ENCODE measurements at places on chromosomes 12 and 14.

GRCh38 chr12:126926023-126926594 is 1340.9 kb upstream of the TMEM132C start:
- DNase-seq, result no peak

DNA sequence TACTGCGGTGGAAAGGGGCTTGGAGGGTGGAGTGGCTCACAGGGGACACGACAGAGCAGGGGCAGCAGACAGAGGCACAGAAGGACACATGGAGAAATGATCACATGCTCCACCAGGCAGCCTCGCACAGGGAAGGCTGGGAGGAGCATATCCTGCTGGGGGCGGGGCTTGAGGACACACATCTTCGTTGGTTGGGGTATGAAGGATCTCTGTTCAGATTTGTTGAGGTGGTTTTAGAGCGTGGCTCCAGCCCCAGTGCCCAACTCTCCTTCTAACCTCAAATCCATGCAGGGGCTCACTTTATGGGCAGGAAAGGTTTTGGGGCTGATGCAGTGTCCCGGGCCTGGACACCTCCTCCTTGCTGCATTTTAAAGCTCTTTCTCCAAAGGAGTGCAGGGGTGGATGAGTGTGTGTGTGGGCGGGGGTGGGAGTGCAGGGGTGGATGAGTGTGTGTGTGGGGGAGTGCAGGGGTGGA is 733 bp upstream of the P3H3 start:
- peak; percentile 22 for DNase-seq

GRCh38 chr14:93958567-93959238 is 17.7 kb downstream of the ASB2 start:
- no peak for DNase-seq

DNA sequence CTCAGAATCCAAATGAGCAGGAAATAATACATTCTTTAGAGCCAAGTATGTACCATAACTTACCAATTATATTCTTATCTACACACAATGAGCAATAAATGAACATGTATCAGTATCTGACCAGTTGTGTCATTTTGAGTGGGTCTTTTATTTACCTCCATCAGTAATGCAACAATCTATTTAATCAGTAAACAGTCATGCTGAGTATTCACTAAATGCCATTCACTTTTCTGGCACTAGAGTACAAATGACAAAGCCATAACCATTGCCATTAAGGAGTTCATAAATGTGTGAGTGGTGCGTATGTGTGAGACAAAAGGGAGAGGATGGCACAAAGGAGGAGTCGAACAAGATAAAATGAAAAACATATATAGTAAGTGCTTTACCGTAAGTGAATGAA is 1.5 kb upstream of the STRAP start:
- no peak for DNase-seq

DNA sequence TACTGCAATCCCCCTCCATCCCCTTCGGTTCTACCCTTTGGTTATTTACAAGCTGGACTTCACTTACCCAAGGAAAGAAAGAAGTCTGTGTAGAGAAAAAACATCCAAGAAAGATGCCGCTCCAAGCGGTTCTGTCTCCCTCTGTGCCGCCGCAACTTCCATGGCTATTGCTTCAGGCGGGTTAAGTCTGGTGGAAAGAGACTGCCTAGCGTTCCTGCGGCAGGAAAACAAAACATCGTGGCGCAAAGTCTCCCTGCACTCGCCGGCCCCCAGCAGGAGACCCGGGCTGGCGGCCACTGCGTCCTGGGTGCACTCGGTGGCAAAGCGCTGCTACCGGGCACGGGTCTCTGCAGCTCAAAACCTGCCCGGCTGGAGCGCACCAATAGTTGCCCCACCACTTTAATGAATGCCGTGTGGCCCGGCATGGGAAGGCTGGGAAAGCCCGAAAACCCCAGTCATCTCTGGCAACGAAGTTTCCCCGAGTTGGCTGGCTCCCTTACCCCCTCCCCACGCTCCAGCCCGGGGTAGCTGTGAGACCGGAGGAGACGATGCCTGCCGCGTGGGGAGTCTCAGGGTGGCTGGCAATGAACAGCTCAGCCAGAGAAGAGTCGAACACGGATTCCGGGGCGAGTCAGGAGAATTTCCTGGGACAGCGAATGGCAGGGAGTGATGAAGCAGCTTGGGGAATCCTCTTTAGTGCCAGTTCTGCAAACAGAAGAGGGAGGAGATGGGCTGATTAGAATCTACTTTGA is 3.5 kb upstream of the KCNK10 start:
- DNase-seq, result no peak

- DNase-seq, result no peak
These were observed 417.1 kb upstream of the CCDC196 start for GRCh38 chr14:66069036-66069435.

GRCh38 chr14:38174711-38175110 is 33.0 kb upstream of the SSTR1 start:
- no peak for DNase-seq

- DNase-seq, result no peak
These were observed 1.4 kb upstream of the MYH6 start for GRCh38 chr14:23409475-23409874.

DNA sequence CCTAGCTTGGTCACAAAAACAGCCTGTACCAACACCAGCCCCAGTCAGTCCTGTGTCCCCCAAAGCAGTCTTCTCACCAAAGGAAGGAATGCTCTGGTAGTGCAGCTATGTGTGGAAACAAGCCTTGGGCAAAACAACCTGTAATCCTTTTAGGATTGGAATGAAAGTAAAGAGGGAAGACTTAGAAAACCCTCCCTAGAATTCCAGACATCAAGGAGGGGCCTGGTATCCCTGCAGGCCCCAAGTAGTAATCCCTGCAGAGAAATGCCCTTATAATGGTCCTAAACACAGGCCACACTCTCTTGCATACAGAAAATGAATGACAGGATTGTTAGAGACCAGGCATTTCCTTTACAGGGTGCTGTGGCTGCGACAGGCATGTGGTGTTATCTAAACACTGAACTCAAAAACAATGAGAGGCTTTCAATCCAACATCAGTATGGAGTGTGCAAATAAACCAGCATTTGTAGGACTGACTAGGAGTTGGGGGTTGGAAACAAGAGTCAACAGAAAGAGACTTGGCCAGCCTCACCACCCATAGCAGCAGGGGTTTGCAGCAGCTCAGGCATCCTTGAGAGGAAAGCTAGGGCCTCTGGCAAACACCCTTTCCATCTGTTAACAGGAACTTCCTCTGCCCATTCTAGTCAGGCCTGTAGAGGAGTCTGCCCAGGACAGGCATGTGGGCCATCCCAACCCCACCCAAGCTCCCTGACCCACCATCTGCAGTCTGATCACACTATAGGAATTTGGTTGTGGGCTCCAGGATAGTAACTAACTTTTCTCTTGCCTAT is 59.1 kb downstream of the DCAF5 start:
- DNase-seq, result no peak

GRCh38 chr12:53500142-53500775 is 824 bp upstream of the TARBP2 start:
- no peak for DNase-seq

DNA sequence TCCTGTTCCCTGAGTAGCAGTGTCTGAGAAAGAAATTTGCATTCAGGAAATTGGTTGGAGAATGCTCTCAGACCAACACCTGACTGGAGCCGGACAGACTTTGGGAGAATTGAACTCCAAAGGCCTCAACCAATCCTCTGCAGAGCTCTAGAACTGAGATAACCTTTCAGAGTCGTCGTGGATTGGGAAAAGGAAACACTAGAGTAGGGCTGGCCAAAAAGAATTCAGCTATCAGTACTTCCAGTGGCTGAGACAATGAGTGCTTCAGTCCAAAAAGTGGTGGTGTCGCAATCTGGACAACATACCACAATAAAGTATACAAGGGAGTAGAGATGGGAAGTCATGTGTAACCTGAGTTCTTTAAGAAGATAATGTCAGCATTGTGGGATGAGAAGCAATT is 377.1 kb downstream of the SLC16A7 start:
- DNase-seq, result no peak

GRCh38 chr12:106115440-106115839 is 23.3 kb downstream of the NUAK1 start:
- DNase-seq, result no peak

GRCh38 chr14:100528962-100529560 is 58.2 kb downstream of the BEGAIN start:
- no peak for DNase-seq

DNA sequence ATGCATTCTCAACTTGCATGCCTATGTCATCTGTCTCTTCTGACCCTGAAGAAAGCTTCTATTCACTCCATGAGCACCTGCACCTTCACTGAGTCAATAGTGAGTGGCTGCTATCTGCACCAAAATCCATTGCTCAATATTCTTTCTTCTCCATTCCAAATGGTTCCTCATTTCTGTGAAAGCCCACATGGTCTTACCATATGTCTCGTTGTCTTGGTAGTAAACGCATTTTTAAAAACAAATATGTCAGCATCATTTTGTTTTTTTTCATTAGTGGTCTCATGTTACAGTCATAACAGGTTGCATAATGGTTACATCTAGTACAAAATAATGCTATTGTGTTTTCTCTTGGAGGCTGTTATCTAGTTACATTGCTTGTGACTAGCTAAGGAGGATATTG is 106.9 kb upstream of the CPM start:
- DNase-seq, result no peak

DNA sequence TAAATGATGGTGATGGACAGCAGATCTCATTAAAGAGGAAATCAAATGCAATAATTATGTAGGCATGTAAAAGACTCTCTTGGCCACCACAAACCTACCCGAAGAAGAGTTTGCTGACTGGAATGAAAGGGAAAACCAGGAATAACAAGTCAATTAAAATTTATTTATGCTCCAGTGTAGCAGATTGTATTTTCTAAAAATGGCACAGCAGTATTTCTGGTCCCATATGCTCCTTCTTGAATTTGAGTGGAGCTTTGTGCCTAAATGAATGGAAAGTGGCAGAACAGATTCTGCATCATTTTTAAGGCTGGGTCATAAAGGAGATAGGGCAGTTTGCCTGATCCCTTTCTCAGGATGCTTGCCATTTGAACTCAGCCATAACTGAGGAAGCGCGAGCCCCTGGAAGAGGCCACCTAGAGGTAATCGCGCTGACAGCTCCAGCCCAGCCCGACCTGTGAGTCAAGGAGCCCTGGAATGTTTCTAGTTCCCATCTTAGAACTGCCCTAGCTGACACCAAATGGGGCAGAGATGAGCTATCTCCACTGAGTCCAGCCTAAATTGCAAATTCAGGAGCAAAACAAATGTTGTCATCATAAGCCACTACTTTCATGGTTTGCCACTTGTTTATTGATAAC is 229.2 kb upstream of the TMTC1 start:
- no peak for DNase-seq

DNA sequence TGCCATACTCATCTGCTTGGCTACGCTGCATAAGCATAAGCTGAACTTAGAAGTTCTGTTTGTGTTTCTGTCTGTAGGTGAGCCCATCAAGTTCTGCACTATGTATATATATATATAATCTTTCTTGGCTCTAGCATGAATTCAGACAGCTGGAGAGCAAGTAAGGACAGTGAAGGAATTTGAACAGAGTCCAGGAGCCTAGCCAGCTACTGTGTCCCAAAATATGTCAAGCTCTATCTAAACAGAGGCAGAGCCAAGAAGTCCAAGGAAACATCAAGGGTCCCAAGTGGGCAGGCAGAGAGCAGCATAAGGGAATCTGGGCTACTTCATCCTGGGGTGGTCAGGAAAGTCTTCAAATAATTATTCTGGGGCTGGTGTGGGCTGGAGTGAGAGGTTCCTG is 118.5 kb upstream of the NPAS3 start:
- no peak for DNase-seq

DNA sequence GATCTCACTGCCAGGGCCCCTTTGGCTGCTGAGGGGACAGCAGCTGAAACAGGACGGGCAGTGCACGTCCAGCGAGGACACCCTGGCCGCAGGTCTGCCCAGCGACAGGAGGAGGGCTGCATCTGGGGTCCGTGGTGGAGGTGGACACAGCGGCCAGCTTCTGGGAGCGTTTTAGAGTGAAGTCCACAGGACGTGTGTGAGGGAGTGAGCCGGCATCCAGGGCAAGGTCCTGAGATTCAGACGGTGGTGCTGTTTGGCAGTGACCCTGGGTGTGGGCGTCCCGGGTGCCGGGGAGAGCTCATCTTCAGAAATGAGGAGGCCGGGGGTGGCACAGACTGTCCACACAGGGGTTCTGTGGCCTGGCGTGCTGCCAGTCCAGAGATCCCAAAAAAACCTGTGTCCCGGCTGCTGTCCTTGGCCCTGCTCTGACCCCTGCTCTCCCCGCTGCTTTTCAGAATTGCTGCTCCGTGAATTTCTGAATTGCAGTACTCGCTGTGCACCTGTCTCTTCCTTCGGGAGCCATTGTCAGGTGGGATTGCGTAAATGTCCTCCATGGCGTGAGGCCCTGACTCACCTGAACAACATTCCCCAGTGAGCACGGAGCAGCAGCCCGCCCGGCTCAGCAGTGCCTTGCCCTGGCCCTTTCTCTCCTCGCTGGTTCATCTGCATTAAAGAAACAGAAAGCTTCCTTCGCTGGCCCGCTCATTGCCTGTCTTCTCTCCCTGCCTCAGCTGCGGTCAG is 183.5 kb upstream of the C14orf180 start:
- DNase-seq, result no peak

GRCh38 chr12:132249689-132250478 is 79.5 kb downstream of the GALNT9 start:
- DNase-seq, result no peak

DNA sequence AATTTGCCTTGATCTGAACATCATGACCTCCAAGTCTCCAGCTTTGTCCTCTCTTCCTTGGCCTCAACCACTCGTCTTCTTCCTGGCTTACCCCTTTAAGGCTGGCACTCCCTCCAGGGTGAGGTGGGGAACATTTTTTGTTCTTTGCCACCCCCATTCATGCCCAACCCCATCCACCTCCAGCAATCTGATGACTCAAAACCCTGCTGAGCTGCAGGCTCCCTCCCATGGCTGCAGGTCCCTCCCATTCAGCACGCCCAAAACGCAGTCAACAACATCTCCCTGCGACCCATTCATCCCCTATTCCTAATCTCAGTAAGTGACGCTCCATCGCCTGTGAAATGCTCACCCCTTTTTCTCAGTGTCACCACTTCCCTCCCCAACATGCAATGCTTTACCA is 138.8 kb upstream of the PRMT8 start:
- no peak for DNase-seq

Measured in SK-N-MC (cell line).